ENCODE measurements at places on chromosomes 5 and 9.

- DNase-seq, result no peak
These were observed 12.3 kb upstream of the MTMR12 start for GRCh38 chr5:32325062-32325461.

DNA sequence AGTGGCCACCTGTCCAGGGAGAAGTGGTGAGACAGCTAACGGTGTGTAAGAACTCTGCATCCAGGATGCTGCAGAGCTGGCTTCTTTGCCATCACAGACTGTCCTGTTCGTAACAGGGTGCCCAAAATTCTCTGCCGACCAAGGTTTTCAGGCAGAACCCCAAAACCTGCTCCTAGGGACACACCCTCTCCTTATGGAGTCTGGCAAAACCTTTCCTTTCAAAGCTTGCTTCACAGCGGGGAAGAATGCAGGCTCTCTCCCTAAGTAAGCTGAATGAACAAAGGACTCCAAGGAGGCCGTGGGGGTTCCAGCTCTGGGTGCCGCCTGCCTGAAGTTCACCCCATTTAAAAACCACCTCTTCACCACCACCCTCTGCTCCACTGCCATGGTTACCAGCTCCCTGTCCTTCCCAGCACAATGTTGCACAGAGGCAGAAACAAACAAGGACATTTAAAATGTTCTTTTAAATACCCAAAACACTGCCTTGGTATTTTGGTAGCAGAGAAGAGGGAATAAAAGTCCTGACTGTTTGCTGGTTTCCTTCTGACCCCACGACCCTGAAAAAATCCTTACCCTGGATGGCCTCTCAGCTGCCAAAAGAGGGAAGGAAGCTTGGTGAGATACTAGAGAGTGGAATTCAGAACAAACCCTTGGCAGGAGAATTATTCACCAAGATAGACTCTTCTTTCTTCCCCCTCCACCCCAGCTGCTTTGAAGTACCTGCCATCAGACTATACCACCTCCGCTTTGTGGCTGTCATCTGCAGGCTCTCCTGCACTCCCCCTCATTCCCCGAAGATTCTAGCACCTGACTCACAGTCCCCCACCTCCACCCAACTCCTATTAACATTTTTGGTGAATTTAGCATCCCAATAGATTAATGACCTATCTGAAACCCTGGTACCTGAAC lies 7.1 kb upstream of the KLF9 start:
- DNase-seq, result peak; percentile 10

DNA sequence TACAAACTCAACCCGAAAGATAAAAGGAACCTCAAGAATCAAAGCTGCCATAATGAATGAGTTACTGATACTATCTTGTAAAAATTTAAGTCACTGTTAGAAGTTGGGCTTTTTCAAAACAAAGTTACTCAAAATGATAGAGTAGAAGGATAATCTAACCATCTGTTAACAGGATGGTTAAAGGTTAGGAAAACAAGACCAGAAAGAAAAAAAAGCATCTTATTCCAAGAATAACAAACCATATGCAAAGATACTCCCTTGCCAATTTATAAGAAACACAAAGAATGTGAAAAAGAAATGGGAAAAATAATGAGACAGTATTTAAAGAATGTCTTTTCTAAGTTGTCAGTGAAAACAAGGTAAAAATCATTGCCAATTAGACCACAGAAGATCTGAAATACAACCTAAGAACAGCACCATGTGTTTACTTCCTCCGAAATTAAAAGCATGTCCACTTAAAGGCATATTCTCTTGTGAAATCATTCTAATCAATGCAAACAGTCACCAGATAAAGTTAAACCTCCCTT lies 51.2 kb downstream of the STRBP start:
- no peak for DNase-seq

- no peak for DNase-seq
These were observed 29.7 kb downstream of the TEX10 start for GRCh38 chr9:100322954-100323536.

DNA sequence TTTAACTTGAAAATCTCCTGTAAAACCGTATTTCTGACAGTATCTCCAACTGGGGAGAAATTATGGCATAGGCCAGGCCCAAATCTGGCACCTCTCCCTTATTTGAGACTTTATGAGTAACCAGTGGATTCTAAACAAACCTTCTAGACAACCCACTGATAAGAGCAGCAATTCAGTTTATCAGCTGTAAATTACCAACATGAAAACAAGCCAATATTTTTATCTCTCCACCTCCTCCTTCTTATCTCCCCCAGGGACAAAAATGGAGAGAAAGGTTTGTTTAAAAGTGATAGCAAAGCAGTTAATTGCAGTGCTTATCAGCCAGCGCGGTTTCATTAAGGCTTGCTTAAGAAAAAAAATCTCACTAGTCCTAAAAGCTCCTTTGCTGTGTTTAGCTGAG lies 53.8 kb downstream of the KCNV2 start:
- no peak for DNase-seq

DNA sequence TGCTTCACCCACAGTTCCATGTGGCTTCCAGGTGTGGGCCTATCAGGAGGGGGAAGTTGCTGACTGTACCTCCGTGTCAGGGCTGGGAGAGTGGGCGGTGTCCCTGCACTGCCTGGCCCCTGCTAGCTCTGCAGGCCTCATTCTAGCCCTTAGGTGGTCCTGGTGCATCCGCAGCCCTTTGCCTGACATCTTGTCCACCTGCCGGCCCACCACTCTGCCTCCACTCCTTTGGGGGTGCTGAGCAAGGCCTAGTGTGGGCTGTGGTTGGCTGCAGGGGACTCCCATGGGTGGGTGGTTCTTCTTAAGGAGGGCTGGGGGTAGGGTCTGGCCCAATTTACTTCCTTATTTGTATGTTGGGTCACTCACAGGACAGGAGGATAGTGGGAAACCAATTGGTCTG lies 66.9 kb downstream of the HSPA4 start:
- DNase-seq, result no peak

DNA sequence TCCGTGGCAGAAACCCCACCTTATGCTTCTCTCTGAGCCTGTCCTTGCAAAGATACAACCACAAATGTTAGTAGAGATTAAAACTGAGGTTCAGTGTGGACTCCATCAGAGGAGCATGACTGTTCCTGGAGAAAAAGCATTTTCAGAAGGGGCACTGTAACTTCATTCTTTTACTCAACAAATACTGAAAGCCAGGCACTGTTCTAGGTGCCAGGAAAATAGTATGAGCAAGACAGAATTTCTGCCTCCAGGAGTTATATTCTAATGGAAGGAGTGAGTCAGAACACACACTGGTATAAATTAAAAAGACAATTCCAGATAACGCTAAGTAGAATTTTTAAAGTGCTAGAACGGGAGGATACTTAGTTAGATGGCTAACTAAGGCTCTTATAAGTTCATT lies 251.4 kb upstream of the GAS1 start:
- DNase-seq, result no peak

DNA sequence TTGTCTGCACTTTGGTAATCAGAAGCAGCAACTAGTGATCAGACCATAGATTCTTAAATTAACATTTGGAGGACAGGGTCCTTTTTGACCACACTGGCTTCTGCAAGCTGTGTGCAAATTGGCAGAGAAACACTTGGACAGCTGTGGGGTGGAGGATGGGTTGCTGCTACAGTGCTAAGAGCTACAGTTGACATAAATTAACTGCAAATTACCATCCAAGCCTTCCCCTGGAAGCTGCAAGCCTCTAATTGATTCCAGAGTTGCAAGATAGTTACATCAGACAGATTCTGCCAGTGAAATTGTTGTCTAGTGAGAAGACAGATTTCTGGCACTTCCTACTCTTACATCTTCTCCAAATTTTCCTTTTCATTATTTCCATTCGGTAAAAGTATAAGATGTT lies 517.7 kb downstream of the DIRAS2 start:
- no peak for DNase-seq

GRCh38 chr5:6215891-6216290 lies 162.5 kb downstream of the MED10 start:
- DNase-seq, result no peak

DNA sequence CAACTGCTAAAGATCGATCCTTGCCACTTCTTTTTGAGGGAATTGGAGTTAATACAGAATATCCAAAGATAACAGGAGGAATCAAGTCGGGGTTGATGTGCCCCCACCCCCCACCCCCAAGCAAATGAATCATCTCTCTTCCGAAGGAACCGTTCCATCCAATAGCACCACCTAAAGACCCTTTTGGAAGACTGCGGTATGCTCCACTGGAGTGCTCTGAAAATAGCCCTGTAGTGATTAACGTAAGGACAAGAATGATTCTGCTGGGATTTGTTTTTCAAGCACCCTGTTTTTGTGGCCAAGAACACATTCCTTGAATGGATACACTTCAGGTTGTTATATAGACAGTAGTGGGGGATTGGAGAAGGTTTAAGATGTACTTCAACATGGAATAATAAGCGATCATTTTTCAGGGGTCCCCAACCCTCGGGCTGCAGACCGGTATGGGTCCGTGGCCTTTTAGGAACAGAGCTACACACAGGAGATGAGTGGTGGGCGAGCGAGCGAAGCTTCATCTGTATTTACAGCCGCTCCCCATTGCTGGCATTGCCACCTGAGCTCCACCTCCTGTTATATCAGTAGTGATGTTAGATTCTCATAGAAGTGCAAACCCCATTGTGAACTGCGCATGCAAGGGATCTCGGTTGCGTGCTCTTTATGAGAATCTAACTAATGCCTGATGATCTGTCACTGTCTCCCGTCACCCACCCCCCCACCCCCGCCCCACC lies 44.5 kb upstream of the TMEM252 start:
- DNase-seq, result no peak

- no peak for DNase-seq
These were observed 33.7 kb upstream of the FCN1 start for GRCh38 chr9:134951461-134951860.

DNA sequence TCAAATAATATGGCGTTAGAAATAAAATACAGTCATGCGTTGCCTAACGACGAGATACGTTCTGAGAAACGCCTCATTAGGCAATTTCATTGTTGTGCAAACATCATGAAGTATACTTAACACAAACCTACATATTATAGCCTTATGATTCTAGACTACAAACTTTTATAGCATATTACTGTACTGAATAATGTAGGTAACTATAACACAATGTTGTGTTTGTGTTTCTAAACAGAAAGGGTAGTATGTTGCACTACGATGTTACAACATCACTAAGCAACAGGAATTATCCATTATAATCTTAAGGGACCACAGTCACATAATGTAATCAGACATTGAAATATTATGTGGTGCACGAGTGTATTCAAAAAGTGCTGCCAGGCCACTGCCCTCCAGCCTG lies 3.0 kb upstream of the SMC2 start:
- DNase-seq, result no peak

DNA sequence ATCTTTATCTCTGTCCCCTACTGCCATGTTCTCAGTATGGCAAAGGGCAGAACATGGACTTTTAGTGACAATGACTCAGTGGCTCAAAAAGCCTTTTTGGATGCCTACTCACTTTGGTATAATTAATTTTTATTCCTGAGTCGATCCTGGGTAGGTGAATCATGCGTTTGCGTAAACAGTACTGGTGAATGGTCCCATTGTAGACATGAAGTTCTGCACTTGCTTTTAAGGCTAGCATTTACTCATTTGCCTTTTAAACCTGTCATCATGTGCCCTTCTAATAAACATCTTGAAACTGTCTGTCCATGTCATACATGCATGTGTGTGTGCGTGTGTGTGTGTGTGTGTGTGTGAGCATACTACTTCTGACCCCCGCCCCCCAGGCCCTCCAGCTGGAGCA lies 223.0 kb downstream of the AUH start:
- no peak for DNase-seq

GRCh38 chr9:21669701-21670100 lies 132.7 kb upstream of the MTAP start:
- no peak for DNase-seq

All from activated T-cell treated with anti-CD3 and anti-CD28 coated beads for 48 hours (primary cell).